ENCODE measurements at places on chromosomes 4 and X.

GRCh38 chr4:138898282-138898681, 117.3 kb upstream of the NOCT start:
- DNase-seq: no peak
- H3K27ac ChIP-seq: no peak overlapping the region

GRCh38 chrX:49155243-49155899, 7.2 kb upstream of the MAGIX start:
- no peaks in the 10 kb centered on the region for H3K27me3 ChIP-seq
- H3K36me3 ChIP-seq: no peaks in the 10 kb centered on the region
- no peaks in the 10 kb centered on the region for H3K4me1 ChIP-seq
- peak overlapping the region; percentile 56 for H3K4me3 ChIP-seq
- H3K27ac ChIP-seq: peak overlapping the region; percentile 87
- DNase-seq: no peak

- H3K27ac ChIP-seq: no peak overlapping the region
- H3K36me3 ChIP-seq: no peaks in the 10 kb centered on the region
- H3K27me3 ChIP-seq: no peaks in the 10 kb centered on the region
- DNase-seq: no peak
- no peaks in the 10 kb centered on the region for H3K4me1 ChIP-seq
Observed at GRCh38 chr4:173218411-173219125, 50.0 kb downstream of the GALNT7 start.

- DNase-seq: no peak
- H3K27ac ChIP-seq: no peak overlapping the region
- H3K27me3 ChIP-seq: no peaks in the 10 kb centered on the region
- H3K4me1 ChIP-seq: no peaks in the 10 kb centered on the region
Observed at GRCh38 chr4:10006601-10007435, 14.5 kb downstream of the SLC2A9 start.

DNA sequence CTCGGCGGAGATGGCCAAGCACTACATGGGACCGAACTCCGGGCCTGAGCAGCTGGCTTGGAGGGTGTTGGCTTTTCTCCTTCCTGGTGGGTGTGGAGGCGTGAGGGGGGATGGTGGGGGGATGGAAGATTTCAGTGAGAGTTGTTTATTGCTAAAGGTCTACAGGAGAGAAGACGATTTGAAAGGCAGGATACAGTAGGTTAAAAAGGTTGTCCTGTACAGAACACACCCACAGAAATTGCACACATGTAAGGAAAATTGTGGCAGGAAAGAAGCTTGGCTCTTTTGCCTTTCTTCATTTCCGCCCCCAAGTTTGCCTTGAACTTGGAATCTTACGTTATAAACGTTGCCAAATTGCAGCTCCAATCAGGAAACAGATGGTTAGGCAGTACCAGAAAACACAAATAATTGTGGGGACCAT, 74.1 kb upstream of the STOX2 start:
- H3K36me3 ChIP-seq: no peaks in the 10 kb centered on the region
- no peak overlapping the region for H3K4me3 ChIP-seq
- DNase-seq: no peak
- no peaks in the 10 kb centered on the region for H3K27me3 ChIP-seq

DNA sequence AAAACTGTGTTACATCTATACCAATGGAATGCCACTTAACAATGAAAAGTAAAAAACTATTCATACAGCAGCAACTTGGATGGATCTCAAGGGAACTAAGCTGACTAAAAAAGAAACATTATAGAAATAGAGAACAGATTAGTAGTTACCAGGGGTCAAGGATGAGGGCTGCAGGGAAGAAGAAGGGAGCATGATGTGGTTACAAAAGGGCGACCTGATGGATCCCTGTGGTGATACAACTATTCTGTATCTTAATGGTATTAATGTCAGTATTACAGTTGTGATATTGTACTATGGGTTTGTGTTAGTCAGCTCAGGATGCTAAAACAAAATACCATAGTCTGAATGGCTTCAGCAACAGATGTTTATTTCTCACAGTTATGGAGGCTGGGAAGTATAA, 190.7 kb downstream of the ZNF674 start:
- H3K27me3 ChIP-seq: no peaks in the 10 kb centered on the region
- DNase-seq: no peak
- H3K4me1 ChIP-seq: no peaks in the 10 kb centered on the region
- H3K27ac ChIP-seq: no peak overlapping the region

GRCh38 chrX:123830309-123830708, 29.5 kb upstream of the XIAP start:
- H3K4me1 ChIP-seq: no peaks in the 10 kb centered on the region

DNA sequence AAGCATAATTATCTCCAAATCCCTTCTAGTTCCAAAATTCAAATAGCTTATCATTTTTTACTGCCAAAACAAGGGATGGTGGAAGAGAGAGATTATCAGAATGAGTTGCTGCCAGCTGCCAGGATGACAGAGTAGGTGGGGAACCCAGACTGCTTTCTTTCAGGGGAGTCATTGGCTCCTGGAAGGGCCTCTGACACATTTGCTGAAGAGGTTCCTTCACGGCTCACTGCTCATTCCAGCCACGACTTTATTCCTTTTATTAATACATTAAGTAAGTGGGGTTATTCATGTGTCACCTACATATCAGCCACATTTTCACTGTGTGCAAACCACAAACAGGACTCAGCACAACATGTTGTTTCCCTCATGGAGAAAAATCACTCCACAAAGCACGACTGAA, 12.7 kb upstream of the SMIM43 start:
- H3K36me3 ChIP-seq: no peaks in the 10 kb centered on the region
- no peak overlapping the region for H3K27ac ChIP-seq
- no peak for DNase-seq
- no peaks in the 10 kb centered on the region for H3K4me1 ChIP-seq
- no peak overlapping the region for H3K4me3 ChIP-seq

DNA sequence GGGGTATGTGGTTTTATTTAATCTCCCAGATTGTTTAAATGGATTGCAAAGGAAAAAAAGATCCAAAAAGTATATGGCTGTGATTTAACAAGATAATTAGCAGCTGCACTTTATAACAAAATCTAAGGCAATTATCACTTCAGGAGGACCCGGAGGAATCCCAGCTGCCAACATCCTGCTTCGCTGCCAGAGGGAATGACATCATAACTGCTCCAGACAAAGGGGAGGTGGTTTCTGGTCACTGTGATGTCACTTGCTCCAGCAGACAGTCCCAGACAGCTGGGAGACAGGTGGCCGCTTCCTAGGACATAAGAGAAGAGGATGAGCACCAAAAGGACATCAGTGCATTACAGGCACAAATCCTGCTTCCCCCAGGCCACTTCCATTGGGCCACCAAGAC, 371.0 kb downstream of the BCOR start:
- no peaks in the 10 kb centered on the region for H3K27me3 ChIP-seq
- DNase-seq: no peak
- H3K4me3 ChIP-seq: no peak overlapping the region

GRCh38 chr4:112519689-112520597, 4.0 kb upstream of the NEUROG2 start:
- H3K27ac ChIP-seq: no peak overlapping the region
- DNase-seq: no peak
- no peak overlapping the region for H3K4me3 ChIP-seq
- no peaks in the 10 kb centered on the region for H3K36me3 ChIP-seq
- peaks cover 78% of the 10 kb centered on the region for H3K27me3 ChIP-seq

DNA sequence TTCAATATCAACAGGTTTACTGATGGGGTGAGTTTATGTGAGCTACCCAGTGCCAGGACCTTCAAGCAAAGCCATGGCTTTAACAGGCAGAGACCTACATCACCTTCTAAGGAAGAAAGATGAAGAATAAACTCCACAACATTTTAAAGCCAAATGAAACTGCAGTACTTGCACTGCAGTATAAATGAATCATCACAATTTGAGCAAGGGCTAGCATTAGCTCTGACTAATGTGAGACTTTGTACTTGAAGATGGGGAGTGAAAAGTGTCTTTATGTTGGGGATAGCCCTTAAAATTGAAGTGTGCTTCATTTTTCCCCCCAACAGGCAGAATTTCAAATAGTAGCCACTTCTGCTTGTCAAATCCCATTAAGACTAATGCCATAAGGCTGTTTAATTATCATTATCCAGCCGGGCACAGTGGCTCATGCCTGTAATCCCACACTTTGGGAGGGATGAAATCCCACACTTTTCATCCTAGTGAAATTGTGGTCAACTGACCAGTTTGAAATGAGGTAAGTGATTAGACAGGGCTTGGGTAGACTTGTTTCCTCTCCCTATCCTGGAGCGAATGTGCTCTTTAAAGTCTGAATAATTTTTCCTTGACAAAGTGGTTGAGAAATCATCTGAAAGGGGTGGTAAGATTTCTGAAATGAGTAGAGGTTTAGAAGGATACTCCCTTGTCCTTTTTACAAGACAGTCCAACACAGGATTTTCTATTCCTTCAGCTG, 27.2 kb upstream of the GPR34 start:
- no peaks in the 10 kb centered on the region for H3K27me3 ChIP-seq
- DNase-seq: no peak
- peaks cover 22% of the 10 kb centered on the region for H3K36me3 ChIP-seq
- no peak overlapping the region for H3K27ac ChIP-seq
- H3K4me1 ChIP-seq: no peaks in the 10 kb centered on the region
- H3K4me3 ChIP-seq: no peak overlapping the region

GRCh38 chr4:71206763-71207162, 132.1 kb upstream of the SLC4A4 start:
- no peak for DNase-seq
- no peak overlapping the region for H3K27ac ChIP-seq
- no peaks in the 10 kb centered on the region for H3K36me3 ChIP-seq
- no peak overlapping the region for H3K4me3 ChIP-seq
- H3K27me3 ChIP-seq: no peaks in the 10 kb centered on the region
- H3K4me1 ChIP-seq: no peaks in the 10 kb centered on the region

- H3K36me3 ChIP-seq: no peaks in the 10 kb centered on the region
- H3K27me3 ChIP-seq: no peaks in the 10 kb centered on the region
- H3K4me1 ChIP-seq: no peaks in the 10 kb centered on the region
- no peak for DNase-seq
- H3K4me3 ChIP-seq: no peak overlapping the region
Observed at GRCh38 chrX:1181170-1181569, 31.3 kb downstream of the CRLF2 start.

DNA sequence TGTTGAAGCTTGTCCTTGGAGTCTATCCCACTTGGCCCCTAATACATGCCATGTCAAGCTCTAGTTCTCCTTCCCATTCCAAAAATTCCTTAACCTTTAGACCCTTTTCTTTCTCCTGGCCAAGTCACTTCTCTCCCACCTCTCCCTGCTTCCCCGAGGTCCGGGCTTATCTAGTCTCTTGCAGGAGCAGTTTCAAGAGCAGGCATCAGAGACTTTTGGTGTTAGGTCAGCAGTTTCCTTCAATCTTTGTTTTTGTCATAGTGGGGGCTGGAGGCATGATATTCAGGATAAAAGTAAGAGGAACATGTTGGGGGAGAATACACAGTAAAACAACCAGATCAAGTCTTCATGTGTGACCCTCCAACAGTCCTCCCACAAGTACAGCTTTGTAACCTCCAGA, 11.5 kb upstream of the IDS start:
- no peaks in the 10 kb centered on the region for H3K36me3 ChIP-seq
- DNase-seq: no peak
- H3K4me1 ChIP-seq: peaks cover 4% of the 10 kb centered on the region
- H3K27me3 ChIP-seq: no peaks in the 10 kb centered on the region
- no peak overlapping the region for H3K4me3 ChIP-seq

DNA sequence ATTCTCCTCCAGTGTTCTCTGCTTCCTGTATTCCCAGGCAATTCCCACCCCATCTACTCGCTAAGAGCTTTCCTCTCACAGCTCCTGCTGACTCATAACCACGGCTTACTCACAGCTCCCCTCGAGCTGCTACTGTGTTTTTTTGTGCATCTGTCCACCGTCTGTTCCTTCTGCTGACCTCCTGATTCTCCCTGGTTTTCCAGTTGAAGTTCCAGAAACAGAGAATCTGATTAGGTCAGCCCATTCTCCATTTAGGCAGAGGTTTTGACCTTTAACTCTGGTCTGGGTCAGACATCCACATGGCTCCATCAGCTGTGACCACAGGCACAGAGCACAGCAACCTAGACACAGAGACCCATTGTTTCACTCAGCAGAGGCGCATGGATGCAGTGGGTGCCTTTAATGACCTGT, 5.5 kb upstream of the SMIM20 start:
- H3K4me3 ChIP-seq: no peak overlapping the region
- H3K4me1 ChIP-seq: peaks cover 6% of the 10 kb centered on the region
- no peak for DNase-seq
- H3K27ac ChIP-seq: no peak overlapping the region
- no peaks in the 10 kb centered on the region for H3K27me3 ChIP-seq

DNA sequence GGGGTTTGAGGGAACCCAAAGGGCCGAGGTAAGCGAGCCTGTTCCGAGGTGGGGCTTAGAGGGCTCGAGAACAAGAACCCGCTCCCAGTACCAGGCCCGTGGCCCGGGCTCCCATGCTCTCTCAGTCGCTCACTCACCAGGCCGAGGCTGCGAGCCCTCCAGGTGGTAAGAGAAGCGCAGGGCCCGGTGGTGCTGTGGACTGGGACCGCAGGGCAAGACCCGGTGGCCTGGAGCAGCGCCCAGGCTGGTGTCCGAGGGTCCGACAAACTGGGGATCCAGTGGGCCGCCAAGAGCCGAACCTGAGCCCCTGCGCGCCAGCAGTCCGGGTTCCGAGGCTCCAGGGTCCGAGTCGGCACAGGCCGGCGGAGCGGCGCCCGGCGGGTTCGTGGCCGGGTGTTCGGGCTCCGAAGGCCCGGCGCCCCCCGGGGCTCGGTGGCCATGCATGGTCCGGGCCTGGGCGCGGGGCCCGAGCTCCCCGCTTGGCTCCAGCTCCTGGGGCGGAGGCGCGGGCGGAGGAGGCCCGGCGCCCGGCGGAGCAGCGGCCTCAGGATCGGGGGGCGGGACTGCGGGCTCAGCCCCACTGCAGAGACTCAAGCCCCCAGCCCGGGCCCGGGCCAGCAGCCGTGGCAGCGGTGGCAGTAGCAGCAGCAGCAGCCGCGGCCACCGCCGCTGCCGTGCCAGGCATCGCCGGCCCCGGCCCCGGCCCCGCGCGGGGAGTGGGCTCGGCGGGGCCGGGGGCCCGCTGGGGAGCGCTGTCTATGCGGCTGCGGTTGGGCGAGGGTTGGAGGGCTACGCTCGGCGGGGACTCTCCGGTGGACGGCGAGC, 833 bp downstream of the FGD1 start:
- no peaks in the 10 kb centered on the region for H3K36me3 ChIP-seq
- H3K27me3 ChIP-seq: no peaks in the 10 kb centered on the region
- peaks cover 3% of the 10 kb centered on the region for H3K4me1 ChIP-seq

GRCh38 chr4:71713611-71714203, 70.2 kb downstream of the GC start:
- no peaks in the 10 kb centered on the region for H3K36me3 ChIP-seq
- no peak overlapping the region for H3K27ac ChIP-seq
- no peak overlapping the region for H3K4me3 ChIP-seq
- H3K4me1 ChIP-seq: no peaks in the 10 kb centered on the region
- DNase-seq: no peak
- no peaks in the 10 kb centered on the region for H3K27me3 ChIP-seq

GRCh38 chr4:156571146-156571545, 400.5 kb downstream of the PDGFC start:
- H3K4me1 ChIP-seq: no peaks in the 10 kb centered on the region
- DNase-seq: no peak
- no peaks in the 10 kb centered on the region for H3K36me3 ChIP-seq
- no peak overlapping the region for H3K27ac ChIP-seq
- H3K27me3 ChIP-seq: no peaks in the 10 kb centered on the region

- DNase-seq: no peak
- H3K4me1 ChIP-seq: no peaks in the 10 kb centered on the region
- no peak overlapping the region for H3K4me3 ChIP-seq
Observed at GRCh38 chr4:90099812-90100211, 27.4 kb upstream of the CCSER1 start.
